ENCODE measurements at places on chromosomes 2 and 18.

DNA sequence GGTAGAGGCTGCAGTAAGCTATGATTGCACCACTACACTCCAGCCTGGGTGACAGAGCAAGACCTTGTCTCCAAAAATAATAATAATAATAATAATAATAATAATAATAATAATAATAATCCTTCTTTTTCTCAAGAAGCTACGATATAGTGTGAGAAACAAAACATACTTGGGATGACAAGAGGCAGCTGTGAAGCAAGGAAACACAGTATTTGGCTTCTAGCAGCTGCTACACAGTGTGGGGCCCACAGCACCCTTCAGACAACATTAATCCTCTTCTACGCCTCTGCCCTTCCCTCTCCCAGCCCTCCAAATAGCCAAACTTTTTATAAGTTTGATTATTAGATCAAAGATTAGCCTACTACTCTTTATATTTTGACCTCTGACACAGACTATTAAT lies 62.2 kb downstream of the MYOM1 start:
- no peak for DNase-seq

GRCh38 chr2:216066230-216066629 lies 15.4 kb downstream of the PECR start:
- DNase-seq, result no peak

GRCh38 chr18:66641056-66641455 lies 37.2 kb upstream of the CDH19 start:
- DNase-seq, result no peak

- DNase-seq, result peak; percentile 43
These were observed at the start of gene NAB1 for GRCh38 chr2:190649035-190649797. NAB1 (plus strand) TSS chr2:190649083; CDS start chr2:190659177, 10,094 bp downstream.

DNA sequence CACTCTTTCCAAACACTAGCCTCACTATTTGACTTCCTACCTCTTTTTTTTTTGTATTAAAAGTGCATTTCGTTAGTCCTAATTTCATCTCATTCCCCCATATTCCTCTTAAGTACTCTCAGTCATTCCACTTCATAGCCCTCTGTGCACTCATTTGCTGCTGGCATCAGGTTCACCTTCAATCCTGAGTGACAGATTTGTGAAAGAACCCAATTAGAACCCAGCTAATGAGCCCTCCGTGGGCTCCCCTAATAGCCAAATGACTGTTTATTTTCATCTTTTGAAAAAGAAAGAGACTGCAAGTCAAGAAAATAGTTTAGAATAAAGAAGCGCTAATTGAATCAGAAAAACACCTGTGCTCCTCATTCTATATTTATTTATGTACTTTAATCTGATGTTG lies 512.1 kb upstream of the LRATD1 start:
- no peak for DNase-seq

GRCh38 chr2:15797231-15797938 lies 143.0 kb upstream of the MYCN start:
- no peak for DNase-seq
